ENCODE measurements at places on chromosomes 4 and X.

DNA sequence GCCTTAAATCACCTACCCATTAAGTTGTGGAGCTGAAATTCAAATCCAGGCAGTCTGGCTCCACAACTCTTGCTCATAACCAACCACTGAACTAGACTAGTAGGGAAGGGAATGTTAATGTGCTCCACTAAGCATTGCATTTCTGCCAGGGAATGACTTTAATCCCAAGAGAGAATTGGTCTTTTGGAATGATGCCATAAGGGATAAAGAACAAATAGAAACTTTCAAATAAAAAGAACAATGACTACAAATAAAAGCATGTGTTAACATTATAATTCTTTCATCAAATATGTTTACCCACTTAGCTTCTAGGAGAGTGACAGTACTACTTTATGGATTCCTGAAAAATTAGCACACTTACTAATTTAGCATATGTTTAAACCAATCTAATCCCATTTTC is 905.9 kb downstream of the CENPC start:
- no peak for DNase-seq
- no peak overlapping the region for H3K4me3 ChIP-seq
- no peak overlapping the region for H3K27ac ChIP-seq
- no peaks in the 10 kb centered on the region for H3K36me3 ChIP-seq
- no peaks in the 10 kb centered on the region for H3K4me1 ChIP-seq
- H3K27me3 ChIP-seq: no peaks in the 10 kb centered on the region

DNA sequence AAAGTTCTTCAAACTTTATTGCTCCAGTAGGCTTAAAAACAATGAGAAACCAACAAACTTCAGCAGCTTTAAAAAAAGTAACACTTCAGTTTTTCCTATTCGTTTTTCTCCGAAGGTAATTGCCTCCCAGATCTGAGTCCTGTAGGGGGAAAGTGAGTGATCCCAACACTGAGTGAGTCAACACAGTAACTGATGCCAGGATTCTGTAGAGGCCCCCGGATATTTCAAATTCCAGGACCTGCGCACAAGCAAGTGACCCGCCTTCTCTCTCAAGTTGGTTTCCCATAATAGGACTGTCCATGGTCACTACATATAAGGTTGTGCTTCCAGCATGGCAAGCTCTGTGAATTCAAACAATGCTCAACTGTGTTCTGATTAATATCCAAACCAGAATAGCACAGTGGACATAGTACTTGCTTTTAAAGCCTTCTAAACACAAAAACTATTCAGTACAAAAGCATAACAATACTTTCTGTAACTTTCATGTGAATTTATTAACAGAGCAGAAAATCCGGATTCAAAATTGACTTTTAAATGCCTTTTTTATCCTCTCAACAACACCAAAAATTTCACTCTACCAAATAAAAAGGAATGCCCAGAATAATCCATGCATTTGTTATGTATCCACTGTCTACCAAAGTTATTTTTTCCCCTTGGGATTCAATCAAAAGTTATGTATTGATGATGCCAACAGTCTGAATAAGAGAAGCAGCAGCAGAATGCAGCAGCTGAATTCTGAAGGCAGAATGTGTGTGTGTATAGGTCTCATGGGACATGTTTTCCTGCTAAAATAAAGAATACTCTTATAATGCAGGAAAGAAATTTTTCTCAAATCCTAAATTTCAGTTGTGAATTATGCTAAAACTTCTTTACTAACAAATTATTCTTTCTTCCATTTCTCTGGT is at the start of gene DMD:
Gene DMD, minus strand, starts transcription at position 194 of the 905 bp plus-strand sequence. CDS start 237 bp downstream, outside the sequence.
- no peak within 1 kb of the TSS for H3K27ac ChIP-seq
- H3K36me3 ChIP-seq: no peaks in the 10 kb centered on the region
- H3K4me1 ChIP-seq: peaks cover 9% of the 10 kb centered on the region
- DNase-seq: peak; percentile 3
- H3K27me3 ChIP-seq: no peaks in the 10 kb centered on the region

GRCh38 chr4:103375278-103375677 is 177.1 kb upstream of the CENPE start:
- H3K4me1 ChIP-seq: no peaks in the 10 kb centered on the region
- H3K36me3 ChIP-seq: no peaks in the 10 kb centered on the region
- no peak overlapping the region for H3K4me3 ChIP-seq

- no peaks in the 10 kb centered on the region for H3K27me3 ChIP-seq
- H3K4me3 ChIP-seq: no peak overlapping the region
Observed at GRCh38 chr4:71774136-71774535, 9.7 kb downstream of the GC start.

GRCh38 chr4:99824070-99824599 is 7.5 kb downstream of the DAPP1 start:
- H3K4me1 ChIP-seq: no peaks in the 10 kb centered on the region
- peaks cover 9% of the 10 kb centered on the region for H3K27me3 ChIP-seq
- no peak overlapping the region for H3K27ac ChIP-seq
- DNase-seq: no peak
- H3K36me3 ChIP-seq: no peaks in the 10 kb centered on the region

GRCh38 chrX:154815274-154815818 is 10.1 kb upstream of the MPP1 start:
- no peaks in the 10 kb centered on the region for H3K36me3 ChIP-seq
- no peaks in the 10 kb centered on the region for H3K4me1 ChIP-seq
- DNase-seq: no peak
- no peak overlapping the region for H3K4me3 ChIP-seq
- H3K27me3 ChIP-seq: no peaks in the 10 kb centered on the region
- H3K27ac ChIP-seq: no peak overlapping the region

GRCh38 chrX:107000013-107000515 is at the start of gene MORC4:
TSS of gene MORC4 (minus strand) at chrX:107000212. CDS start at chrX:106999969, 243 bp downstream.
- H3K4me1 ChIP-seq: peaks cover 6% of the 10 kb centered on the region
- peaks cover 14% of the 10 kb centered on the region for H3K27me3 ChIP-seq
- peak within 1 kb of the TSS; percentile 87 for H3K4me3 ChIP-seq
- H3K27ac ChIP-seq: no peak within 1 kb of the TSS
- peak; percentile 70 for DNase-seq

DNA sequence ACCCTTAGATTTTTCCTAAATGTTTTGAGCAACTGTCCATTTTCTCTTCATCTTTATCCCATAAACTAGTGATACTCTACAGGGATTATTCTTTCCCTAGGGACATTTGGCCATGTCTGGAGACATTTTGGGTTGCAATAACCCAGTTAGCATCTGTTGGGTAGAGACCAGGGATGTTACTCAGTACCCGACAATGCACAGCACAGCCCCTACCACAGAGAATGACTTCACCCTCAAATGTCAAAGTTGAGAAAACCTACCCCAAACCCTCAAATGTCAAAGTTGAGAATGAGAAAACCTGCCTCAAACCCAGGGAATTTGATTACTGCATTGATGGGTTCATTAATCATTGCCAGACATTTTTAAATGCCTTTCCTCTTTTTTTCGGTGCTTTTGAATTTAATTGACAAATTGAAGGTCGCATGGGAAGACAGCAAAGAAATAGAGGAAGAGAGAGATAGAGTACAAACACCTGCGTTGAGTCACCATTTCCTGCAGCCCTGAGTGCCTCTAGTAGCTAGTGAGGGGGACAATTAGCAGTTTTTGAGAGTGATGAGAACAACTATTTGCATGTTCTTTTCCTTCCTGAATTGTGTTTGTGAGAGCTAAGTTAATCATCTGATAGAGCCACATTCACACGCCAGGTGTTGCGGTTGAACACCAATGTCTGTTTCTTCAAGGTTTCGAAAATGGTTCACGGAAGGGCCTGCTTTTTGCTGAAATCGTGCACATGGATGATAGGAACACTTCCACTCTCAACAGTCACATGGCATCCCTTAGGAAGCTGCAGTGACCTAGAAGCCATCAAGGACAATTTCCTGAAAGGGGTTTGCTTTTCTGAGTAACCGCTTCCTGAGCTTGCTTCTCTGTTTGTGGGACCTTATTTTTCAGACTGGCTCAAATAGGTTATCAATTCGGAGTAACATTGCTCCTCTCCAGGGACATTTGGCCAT is 203.9 kb upstream of the VCX3A start:
- DNase-seq: no peak
- H3K36me3 ChIP-seq: no peaks in the 10 kb centered on the region
- no peaks in the 10 kb centered on the region for H3K27me3 ChIP-seq
- H3K4me3 ChIP-seq: no peak overlapping the region
- H3K4me1 ChIP-seq: no peaks in the 10 kb centered on the region
- no peak overlapping the region for H3K27ac ChIP-seq

GRCh38 chr4:185020863-185021761 is 2.8 kb downstream of the HELT start:
- peak overlapping the region; percentile 50 for H3K4me3 ChIP-seq
- H3K27ac ChIP-seq: no peak overlapping the region
- peaks cover 40% of the 10 kb centered on the region for H3K4me1 ChIP-seq
- peak; percentile 39 for DNase-seq
- H3K36me3 ChIP-seq: no peaks in the 10 kb centered on the region

GRCh38 chr4:183966371-183966770 is 61.3 kb downstream of the STOX2 start:
- no peak for DNase-seq
- H3K27ac ChIP-seq: no peak overlapping the region
- H3K4me1 ChIP-seq: peaks cover 52% of the 10 kb centered on the region
- no peak overlapping the region for H3K4me3 ChIP-seq
- no peaks in the 10 kb centered on the region for H3K27me3 ChIP-seq
- peaks cover 14% of the 10 kb centered on the region for H3K36me3 ChIP-seq

- no peak for DNase-seq
- peak overlapping the region; percentile 86 for H3K27ac ChIP-seq
- H3K4me3 ChIP-seq: peak overlapping the region; percentile 79
- H3K4me1 ChIP-seq: peaks cover 37% of the 10 kb centered on the region
- peaks cover 4% of the 10 kb centered on the region for H3K27me3 ChIP-seq
Observed at GRCh38 chrX:13939741-13940597, 89.7 kb downstream of the GEMIN8 start.

GRCh38 chr4:17082186-17082585 is 183.7 kb upstream of the LDB2 start:
- no peak overlapping the region for H3K27ac ChIP-seq
- H3K4me3 ChIP-seq: no peak overlapping the region
- H3K27me3 ChIP-seq: peaks cover 3% of the 10 kb centered on the region
- H3K36me3 ChIP-seq: peaks cover 3% of the 10 kb centered on the region
- no peak for DNase-seq

DNA sequence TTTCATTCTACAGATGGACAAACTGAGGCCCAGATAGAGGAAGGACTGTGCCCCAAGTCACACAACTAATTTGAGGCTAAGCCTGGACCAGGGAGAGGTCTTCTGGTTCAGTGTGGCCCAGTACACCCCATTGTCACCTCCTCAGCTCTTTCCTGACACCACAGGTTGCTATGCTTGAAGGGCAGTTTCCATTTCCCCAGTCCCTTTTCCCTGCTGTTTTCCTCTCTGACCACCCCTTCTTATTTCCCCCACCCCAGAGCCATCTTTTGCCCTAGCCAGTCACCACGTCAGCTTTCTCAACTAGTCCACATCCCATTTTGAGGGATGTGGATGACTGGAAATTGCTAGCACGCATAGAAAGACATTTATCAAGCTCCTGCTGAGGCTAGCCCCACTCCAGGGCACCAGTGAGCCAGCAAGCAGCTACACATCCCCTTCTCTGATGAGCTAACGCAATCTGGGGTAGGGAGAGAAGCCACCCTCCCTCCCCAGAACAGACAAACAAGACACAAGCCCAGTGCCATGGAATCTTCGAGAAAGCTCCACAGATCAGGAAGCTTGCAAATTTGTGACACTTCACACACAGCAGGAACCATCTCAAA is 1.3 kb downstream of the GABRE start:
- H3K4me3 ChIP-seq: peak overlapping the region; percentile 67
- H3K27me3 ChIP-seq: peaks cover 44% of the 10 kb centered on the region
- DNase-seq: no peak

- peak overlapping the region; percentile 91 for H3K4me3 ChIP-seq
- DNase-seq: peak; percentile 50
- H3K4me1 ChIP-seq: peaks cover 45% of the 10 kb centered on the region
- H3K27me3 ChIP-seq: peaks cover 24% of the 10 kb centered on the region
- H3K27ac ChIP-seq: peak overlapping the region; percentile 75
Observed at GRCh38 chr4:30716681-30717207, 3.4 kb upstream of the PCDH7 start.

DNA sequence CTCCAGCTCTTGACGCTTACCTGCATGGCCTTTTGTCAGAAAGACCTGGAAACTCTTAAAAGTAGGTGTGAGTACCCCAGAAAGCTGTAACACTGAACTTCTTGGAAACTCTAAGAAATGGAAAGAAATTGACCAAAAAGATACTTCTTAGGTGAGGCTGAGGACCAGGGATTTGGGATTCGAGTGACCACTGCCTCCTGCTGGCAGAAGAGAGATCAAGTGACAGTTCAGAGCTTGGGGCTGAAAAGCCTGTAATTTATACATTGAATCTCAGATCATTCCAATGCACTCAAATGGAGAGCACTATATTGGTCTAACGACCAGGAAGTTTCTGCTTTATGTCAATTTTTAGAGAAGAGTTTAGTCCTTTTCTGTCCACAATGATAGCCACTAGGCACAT is 204.6 kb downstream of the PDGFRA start:
- no peaks in the 10 kb centered on the region for H3K4me1 ChIP-seq
- peaks cover 8% of the 10 kb centered on the region for H3K27me3 ChIP-seq
- DNase-seq: no peak
- no peaks in the 10 kb centered on the region for H3K36me3 ChIP-seq

DNA sequence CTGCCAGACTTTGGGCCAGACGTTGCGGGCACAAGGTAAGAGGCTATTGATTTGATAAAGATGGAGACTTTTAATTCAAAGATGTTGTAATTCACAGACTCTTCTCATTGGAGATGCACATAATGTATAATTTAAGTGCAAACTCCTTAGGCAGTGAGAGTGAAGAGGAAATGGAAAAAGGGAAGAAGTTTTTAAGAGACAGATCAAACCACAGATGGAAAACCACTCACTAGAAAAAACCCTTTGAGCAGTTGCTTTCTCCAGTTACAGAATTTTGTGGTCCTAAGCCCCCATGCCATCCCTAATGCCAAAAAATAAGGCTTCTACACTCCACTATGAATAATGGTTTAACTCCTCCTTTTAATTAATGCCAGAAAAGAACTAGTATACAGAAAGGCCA is 977.1 kb upstream of the PRKX start:
- H3K4me3 ChIP-seq: no peak overlapping the region
- H3K27ac ChIP-seq: peak overlapping the region; percentile 15
- no peak for DNase-seq
- no peaks in the 10 kb centered on the region for H3K27me3 ChIP-seq
- no peaks in the 10 kb centered on the region for H3K36me3 ChIP-seq

GRCh38 chrX:116111497-116111896 is 59.0 kb upstream of the AGTR2 start:
- no peaks in the 10 kb centered on the region for H3K4me1 ChIP-seq
- no peak overlapping the region for H3K4me3 ChIP-seq
- H3K27me3 ChIP-seq: peaks cover 2% of the 10 kb centered on the region
- H3K36me3 ChIP-seq: no peaks in the 10 kb centered on the region
- DNase-seq: no peak
- no peak overlapping the region for H3K27ac ChIP-seq

- no peak overlapping the region for H3K4me3 ChIP-seq
- no peaks in the 10 kb centered on the region for H3K36me3 ChIP-seq
- no peaks in the 10 kb centered on the region for H3K27me3 ChIP-seq
- H3K4me1 ChIP-seq: no peaks in the 10 kb centered on the region
- DNase-seq: no peak
Observed at GRCh38 chr4:103410386-103410785, 212.2 kb upstream of the CENPE start.

All from nephron progenitor cell (in vitro differentiated cells).